M059J (cell line): ENCODE measurements at places on chromosomes 5 and 9. TPM values are rescaled to one million over a fixed set of nuclear protein-coding genes. Genes with fewer than 3 reads are reported as not detected.

Gene SLC6A19
- total RNA-seq: not detected in 2 replicates

Gene PCDHA12
- not detected in 2 replicates for total RNA-seq

Gene GLRA1
- total RNA-seq: not detected in 2 replicates

Gene ABLIM3
- 36.7 and 40.7 TPM in 2 replicates for total RNA-seq

Gene FGF18
- total RNA-seq: not detected in 2 replicates

Gene BNC2
- total RNA-seq: 5.5 and 7.0 TPM in 2 replicates

Gene CARD9
- 0.05 and 0.12 TPM in 2 replicates for total RNA-seq

Gene MAMDC4
- 0.44 TPM in 1 of 2 replicates, not detected in the other for total RNA-seq

Gene CXCL14
- 0.62 TPM in 1 of 2 replicates, not detected in the other for total RNA-seq

Gene FSD1L
- 1.1 and 2.3 TPM in 2 replicates for total RNA-seq

Gene OCLN
- total RNA-seq: 15.7 and 24.4 TPM in 2 replicates

Gene STXBP1
- total RNA-seq: 15.0 and 32.1 TPM in 2 replicates

Gene NELFB
- total RNA-seq: 41.8 and 73.9 TPM in 2 replicates

Gene ARL14EPL
- total RNA-seq: 0.37 TPM in 1 of 2 replicates, not detected in the other

Gene C9orf153
- not detected in 2 replicates for total RNA-seq

Gene FNBP1
- total RNA-seq: 7.2 and 24.2 TPM in 2 replicates

Gene NR4A3
- total RNA-seq: 0.05 and 0.17 TPM in 2 replicates

Gene LVRN
- total RNA-seq: 0.34 TPM in 1 of 2 replicates, not detected in the other

Gene ZNF484
- 7.6 and 10.1 TPM in 2 replicates for total RNA-seq

DNA sequence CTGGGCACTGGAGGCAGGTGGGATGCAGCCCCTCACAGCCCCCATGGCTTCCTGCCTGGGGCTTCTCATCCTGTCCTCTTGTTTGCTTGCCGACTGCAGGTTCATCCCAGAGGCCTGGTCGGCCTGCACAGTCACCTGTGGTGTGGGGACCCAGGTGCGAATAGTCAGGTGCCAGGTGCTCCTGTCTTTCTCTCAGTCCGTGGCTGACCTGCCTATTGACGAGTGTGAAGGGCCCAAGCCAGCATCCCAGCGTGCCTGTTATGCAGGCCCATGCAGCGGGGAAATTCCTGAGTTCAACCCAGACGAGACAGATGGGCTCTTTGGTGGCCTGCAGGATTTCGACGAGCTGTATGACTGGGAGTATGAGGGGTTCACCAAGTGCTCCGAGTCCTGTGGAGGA is 232.7 kb downstream of the ADAMTSL1 start:
- no peak for DNase-seq

DNA sequence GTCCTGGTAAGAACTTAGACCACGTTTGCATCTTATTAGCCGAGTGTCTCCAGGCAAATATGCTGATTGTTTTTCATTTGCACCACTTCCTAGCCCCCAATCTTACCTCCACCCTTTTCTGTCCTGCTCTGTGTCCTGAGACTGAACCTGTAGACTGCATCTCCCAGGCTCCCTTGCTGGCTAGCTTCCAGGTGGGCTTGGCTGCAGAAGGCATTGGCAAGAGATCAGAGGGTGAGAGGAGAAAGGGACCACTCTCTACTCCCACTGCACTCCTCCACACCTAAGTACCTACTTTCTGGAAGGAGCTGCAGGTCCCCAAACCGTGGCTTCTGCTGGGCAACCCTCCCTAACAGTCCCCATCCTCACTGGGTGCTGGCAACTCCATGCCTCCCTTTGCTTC is 59.9 kb upstream of the XPA start:
- DNase-seq: no peak

- peak; percentile 93 for DNase-seq
Measured at GRCh38 chr5:173480896-173481295, 135.6 kb downstream of the BOD1 start.

DNA sequence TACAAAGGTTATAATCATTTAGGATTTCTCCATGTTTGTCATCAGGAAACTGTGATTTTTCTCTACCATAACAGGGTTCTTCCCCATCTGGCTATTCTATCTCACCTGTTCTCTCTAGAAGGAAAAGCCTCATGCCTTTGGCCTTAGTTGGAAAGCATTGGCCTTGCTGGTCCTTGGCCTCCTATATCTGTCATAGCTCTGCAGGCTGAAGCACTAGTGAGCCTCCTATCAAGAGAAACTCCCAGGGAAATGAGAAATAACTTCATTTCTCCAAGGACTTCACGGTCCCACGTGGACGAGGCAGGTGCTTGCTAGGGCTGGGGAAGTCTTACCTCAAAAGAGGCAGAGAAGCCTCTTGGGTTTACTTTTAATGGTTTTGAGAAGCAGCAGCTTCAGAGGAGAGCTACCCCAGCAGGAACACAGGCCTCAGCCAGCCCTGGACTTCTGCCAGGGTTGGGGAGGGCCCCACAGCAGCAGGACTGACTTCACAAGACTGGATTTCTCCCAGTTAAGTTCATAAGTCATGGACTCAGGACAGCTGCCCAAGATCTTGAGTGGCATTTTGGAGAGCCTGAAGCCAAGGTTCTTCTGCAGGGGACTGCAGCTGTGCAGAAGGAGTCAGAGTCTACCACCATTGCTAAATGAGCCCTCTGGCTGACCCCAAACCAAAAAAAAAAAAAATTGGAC is 15.8 kb upstream of the PSAT1 start:
- DNase-seq: no peak

DNA sequence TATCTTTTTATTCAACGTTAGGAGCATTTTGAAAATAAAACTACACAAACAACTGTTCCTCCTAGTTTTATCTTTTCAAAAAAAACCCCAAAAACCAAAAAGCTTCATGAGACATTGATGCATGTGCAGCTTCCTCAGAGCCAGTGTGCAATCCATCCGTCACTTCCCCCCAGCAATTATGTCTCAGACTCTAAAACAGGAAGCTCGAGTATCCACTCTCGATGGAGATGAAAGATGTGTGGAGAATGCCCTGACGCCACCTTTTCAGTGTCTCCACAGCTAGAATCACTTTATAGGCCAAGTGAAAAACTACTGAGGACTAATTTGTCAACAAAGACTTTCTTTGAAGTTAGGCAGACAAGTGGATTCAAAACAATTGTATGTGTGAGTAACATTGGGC is 408.9 kb upstream of the SMARCA2 start:
- DNase-seq: no peak

DNA sequence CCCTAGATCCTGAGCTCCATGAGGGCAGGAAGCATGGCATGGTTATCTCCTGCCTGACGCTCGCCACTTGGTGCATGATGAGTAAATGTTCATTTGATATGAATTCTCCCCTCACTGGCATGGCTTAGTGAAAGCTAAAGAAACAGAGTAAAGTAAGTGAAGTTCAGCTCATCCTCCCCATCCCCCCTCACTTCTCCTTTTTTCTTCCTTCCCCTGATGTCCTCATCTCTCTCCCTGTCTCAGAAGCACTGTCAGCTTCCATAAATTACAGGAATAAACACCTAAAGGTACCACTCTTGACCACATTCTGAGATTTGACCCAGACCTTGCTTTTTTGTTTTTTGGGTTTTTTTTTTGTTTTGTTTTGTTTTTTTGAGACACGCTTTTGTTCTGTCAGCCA is 73.3 kb downstream of the SNX18 start:
- DNase-seq: no peak

- no peak for DNase-seq
Measured at GRCh38 chr9:70642341-70642740, 227.9 kb upstream of the KLF9 start.

DNA sequence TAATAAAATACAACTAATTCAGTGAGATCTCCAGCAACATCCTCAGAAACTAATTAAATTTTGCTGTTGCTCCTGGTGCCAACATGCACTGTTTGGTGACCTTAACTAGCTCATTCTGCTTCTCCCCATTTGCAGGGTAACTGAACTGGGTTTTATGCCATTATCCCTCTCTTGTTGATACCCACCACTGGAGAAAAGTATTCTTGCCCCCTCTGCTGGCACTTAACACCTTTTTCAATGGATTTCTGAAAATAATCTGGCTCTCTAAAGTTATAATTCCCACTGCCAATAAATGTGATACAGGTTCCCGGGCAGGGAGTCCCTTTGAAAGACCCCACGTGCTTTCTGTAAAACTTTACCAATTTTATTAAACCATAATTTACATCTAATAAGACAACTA is 394.3 kb downstream of the OSTF1 start:
- no peak for DNase-seq

- DNase-seq: no peak
Measured at GRCh38 chr5:111513131-111513520, 791 bp upstream of the STARD4 start.

GRCh38 chr5:6752782-6753181 is 39.5 kb downstream of the TENT4A start:
- no peak for DNase-seq

DNA sequence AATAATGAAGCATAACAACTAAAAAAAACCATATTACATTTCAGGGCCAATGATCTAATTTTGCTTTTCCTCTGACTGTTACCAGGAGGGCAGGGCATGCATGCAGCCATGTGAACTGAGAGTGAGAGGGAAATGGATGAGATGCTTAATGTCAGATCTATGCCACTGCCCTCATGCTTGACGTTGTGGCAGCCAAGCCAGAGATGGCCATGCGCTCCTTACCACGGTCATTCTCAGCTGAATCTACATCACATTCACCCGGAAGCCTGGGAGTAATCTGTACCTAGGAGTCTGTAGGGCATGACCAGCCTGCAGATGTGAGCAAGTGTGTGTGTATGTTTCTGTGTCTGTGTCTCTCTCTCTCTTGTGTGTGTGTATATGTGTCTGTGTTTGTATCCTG is 183.7 kb downstream of the KDM4C start:
- DNase-seq: no peak

DNA sequence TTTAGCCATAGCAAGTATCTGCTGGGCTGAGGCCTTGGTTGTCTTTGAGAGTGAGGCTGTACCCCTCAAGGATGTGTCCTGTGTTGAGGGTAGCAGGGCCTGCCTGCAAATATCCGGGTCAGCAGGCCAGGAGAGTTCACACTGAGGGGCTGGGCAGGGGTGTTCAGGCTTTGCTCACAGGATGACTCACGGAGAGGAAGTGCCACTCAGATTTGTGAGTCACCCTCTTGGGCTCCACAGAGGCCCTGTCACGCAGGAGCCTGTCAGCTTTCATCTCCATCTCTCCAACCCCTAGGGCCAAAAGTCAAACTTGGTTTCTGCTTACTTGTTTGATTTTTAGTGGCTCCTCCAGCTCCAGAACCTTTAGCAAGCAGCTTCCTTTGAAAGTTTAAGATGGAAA is 211.5 kb downstream of the SEC61B start:
- peak; percentile 99 for DNase-seq

- no peak for DNase-seq
Measured at GRCh38 chr5:154456540-154456939, 10.7 kb downstream of the SAP30L start.

DNA sequence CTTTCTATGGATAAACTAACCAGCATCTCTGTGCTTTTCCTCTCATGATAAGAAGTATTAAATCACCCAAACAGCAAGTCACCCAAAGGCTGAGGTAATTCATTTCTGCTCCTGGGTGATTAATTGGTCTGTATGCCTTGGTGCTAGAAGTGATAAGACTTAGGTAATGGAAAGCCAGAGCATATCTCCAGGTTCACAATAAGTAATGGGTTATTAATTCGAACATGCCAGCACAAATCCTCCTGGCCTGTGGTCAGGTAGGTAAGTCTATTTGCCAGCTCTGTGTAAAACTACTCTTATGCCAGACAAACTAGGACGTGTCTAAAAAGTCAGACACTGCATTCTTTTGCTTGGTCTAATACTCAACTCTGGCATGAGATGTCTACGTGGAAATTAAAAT is 11.2 kb upstream of the ENC1 start:
- DNase-seq: no peak

DNA sequence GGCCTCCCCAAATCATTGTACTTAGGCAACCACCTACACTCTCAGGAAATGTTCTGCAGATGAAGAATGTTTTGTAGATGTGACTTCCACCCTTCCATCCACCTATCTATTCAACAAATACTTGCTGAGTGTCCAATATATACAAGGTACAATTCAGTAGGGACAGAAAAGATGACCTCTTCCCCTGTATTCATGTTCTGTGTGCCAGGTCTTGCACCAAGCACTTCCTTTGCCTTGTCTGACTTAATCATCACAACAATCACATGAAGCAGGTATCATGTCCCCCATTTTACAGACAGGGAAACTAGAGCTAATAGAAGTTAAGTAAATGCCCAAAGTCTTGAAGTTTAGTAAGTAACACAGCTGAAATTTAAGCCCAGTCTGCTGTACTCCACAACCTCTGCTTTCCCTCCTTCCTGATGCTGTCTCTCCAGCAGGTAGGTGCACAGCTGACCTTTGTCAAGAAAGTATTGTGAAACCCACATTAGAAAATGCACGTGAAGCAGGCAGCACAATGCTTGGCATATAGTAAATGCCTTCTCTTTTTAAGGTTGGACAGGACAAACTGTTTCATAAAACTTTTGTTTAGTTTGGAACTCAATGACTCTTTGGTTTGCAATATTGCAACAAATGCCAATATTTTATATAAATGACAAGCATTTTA is 296.5 kb downstream of the DEPDC1B start:
- no peak for DNase-seq

GRCh38 chr5:5332287-5332686 is 90.2 kb upstream of the ICE1 start:
- DNase-seq: no peak

- DNase-seq: no peak
Measured at GRCh38 chr5:7679663-7680062, 171.3 kb downstream of the CFAP90 start.

DNA sequence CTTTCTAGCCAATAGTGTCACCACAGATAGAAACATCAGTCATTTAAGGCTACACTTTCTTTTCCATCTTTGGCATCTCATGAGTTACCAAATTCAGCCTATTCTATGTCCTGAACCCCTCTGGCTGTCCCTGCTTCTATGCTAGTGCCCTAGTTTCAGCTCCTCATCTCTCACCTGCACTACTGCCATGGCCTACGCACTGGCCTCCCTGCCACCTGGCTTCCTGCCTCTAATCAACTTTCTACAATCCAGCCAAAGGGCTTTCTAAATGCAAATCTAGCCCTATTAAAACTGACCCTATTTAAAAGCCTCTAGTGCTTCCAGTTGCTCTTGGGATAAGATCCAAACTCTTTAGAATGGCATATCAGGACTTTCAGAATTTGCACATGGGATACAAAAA is 482.9 kb downstream of the TMEM38B start:
- no peak for DNase-seq

GRCh38 chr5:63398346-63398745 is 563.9 kb downstream of the HTR1A start:
- DNase-seq: peak; percentile 7

GRCh38 chr9:14750821-14751220 is 28.3 kb upstream of the CER1 start:
- DNase-seq: no peak

DNA sequence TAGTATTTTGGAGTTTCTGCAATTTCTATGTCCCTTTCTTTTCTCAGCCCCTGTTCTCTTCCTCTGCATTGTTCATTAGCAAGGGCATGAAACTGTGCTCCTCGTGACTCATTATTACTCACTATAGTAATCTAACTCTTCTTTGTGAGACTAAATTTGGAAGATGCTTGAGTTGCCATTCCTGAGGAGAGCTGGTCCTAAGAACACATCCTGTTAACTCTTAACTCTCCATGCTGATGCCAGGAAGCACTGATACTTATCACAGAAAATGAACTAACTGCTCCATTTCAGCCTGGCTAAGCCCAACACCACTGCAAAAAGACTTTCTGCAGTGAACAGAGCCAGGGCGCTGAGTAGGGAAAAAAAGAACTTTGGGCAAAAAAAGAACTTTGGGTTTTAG is 10.6 kb upstream of the CSNK1A1 start:
- DNase-seq: peak; percentile 97

- peak; percentile 94 for DNase-seq
Measured at GRCh38 chr5:99019812-99020697, 91.2 kb upstream of the CHD1 start.
